Glutamatergic neuron (in vitro differentiated cells): ENCODE measurements at places on chromosomes 7 and 10. TPM values are rescaled to one million over a fixed set of nuclear protein-coding genes. Genes with fewer than 3 reads are reported as not detected.

TPK1 gene
- 2.6 TPM for total RNA-seq

DNA sequence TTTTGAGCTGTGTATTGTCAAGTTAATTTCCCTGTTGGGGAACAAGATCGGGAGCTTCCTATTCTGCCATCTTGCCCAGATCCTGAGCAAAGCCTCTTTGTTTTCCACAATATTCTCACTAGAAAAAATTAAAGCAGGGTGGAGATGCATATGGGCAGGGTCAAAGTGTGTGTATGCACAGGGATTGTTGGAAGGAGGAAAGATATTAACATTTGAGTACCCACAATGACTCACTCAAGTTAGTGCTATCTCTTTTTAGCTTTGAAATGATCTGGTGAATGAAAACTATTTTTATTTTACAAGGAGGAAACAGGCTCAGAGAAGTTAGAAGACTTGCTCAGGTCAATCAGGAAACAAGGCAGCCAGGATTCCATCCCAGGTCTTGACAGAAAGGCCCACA, 6.7 kb upstream of the BTBD16 start:
- no peak for DNase-seq
- peaks cover 21% of the 10 kb centered on the region for H3K4me1 ChIP-seq
- H3K27ac ChIP-seq = peak overlapping the region; percentile 74
- peaks cover 46% of the 10 kb centered on the region for H3K36me3 ChIP-seq

- H3K4me3 ChIP-seq = no peak overlapping the region
- no peaks in the 10 kb centered on the region for H3K4me1 ChIP-seq
- no peak overlapping the region for H3K27ac ChIP-seq
- peaks cover 2% of the 10 kb centered on the region for H3K27me3 ChIP-seq
- no peaks in the 10 kb centered on the region for H3K36me3 ChIP-seq
- DNase-seq = no peak
Measured at GRCh38 chr7:80014511-80014910, 120.1 kb upstream of the GNAI1 start.

VAX1 gene
- 0.27 TPM for total RNA-seq

DNA sequence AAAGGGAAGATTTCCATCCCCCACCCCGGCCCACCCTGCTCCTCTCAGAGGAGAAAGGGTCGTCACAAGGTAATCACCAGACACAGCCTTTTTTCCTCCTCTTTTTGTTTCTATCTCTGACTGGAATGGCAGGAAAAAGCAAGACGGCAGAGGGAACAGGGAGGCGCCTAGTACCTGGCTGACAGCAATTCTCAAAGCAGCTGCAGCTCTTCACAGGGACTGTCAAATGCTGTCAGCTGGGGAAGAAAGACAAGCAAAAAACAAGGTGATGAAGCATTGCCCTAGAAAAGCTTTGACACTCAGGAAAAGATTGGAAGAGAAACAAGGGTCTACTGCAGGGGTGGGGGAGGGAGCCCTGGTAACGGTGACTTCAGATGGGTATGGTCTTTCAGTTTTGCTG, 52.7 kb downstream of the GNA12 start:
- H3K36me3 ChIP-seq = peaks cover 17% of the 10 kb centered on the region
- H3K4me1 ChIP-seq = peaks cover 3% of the 10 kb centered on the region
- DNase-seq = no peak
- no peak overlapping the region for H3K4me3 ChIP-seq

NEUROG3 gene
- not detected for total RNA-seq

GARS1 gene
- total RNA-seq = 511 TPM

GRCh38 chr10:110009736-110010475, 2.1 kb downstream of the ADD3 start:
- no peak overlapping the region for H3K4me3 ChIP-seq
- no peaks in the 10 kb centered on the region for H3K36me3 ChIP-seq
- H3K27ac ChIP-seq = no peak overlapping the region
- no peaks in the 10 kb centered on the region for H3K27me3 ChIP-seq
- DNase-seq = no peak

TUBAL3 gene
- not detected for total RNA-seq

GRID1 gene
- 8.0 TPM for total RNA-seq

DNA sequence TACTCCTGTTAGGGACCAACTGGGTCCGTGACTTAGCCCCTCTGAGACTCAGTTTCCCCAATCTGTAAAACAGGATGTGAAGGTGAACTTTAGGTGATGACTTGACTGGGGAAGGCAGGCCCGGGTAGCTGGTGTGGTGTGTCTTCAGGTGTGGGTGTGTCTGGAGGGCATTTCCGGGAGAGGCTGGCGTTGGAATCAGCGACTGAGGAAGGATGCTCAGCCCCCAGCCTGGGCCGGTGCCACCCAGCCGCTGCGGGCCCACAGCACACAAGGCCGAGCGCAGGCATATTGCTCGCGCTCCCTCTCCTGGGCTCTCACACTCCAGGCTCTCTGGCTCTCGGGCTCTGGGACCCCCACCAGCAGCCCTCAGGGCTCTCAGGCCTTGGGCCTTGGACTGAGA, 31.7 kb upstream of the CNPY1 start:
- no peak overlapping the region for H3K27ac ChIP-seq
- no peaks in the 10 kb centered on the region for H3K36me3 ChIP-seq
- no peak overlapping the region for H3K4me3 ChIP-seq
- DNase-seq = no peak
- peaks cover 2% of the 10 kb centered on the region for H3K27me3 ChIP-seq
- H3K4me1 ChIP-seq = no peaks in the 10 kb centered on the region

GRCh38 chr10:24973163-24973562, 20.8 kb upstream of the PRTFDC1 start:
- H3K4me3 ChIP-seq = no peak overlapping the region
- no peak overlapping the region for H3K27ac ChIP-seq
- no peaks in the 10 kb centered on the region for H3K27me3 ChIP-seq
- no peak for DNase-seq

GRCh38 chr7:158055726-158056510, 531.7 kb downstream of the PTPRN2 start:
- H3K36me3 ChIP-seq = peaks cover 6% of the 10 kb centered on the region
- H3K4me1 ChIP-seq = peaks cover 7% of the 10 kb centered on the region
- no peak for DNase-seq
- H3K4me3 ChIP-seq = no peak overlapping the region
- no peak overlapping the region for H3K27ac ChIP-seq

NRAP gene
- total RNA-seq = not detected

ZNF365 gene
- total RNA-seq = 0.76 TPM

DNA sequence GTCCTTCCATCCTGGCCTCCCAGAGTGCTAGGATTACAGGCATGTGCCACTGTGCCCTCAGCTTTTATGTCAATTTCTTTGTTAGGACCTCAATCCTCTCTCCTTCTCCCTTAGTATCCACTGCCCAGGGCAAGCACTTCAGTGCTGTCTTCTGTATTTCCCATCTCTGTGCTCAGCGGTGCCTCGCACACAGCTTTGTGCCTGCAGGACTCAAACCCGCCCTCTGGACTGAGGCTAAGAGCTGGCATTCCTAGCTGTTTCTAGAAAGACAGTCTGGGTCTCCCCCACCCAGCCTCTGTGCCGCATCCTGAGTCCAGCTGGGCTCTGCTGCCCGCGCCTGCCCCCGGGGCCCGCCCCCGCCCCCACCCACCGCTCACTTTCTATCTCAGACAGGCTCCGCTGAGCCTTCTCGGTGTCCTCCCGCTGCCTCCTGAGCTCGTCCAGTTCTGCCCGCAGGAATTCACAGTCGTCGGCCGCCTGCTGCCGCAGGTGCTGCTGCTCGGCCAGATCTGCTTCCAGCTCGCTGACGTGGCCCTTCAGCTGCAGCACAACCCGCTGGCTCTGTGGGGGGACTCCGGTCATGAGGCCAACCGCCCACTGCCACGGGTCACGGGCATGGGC, 67.3 kb downstream of the SPDYE5 start:
- no peak overlapping the region for H3K4me3 ChIP-seq
- peaks cover 3% of the 10 kb centered on the region for H3K27me3 ChIP-seq
- peaks cover 4% of the 10 kb centered on the region for H3K4me1 ChIP-seq
- DNase-seq = peak; percentile 32
- H3K36me3 ChIP-seq = no peaks in the 10 kb centered on the region

CCL26 gene
- total RNA-seq = not detected

GRCh38 chr10:132884041-132884440, 58.3 kb downstream of the CFAP46 start:
- no peak overlapping the region for H3K4me3 ChIP-seq
- DNase-seq = no peak
- H3K4me1 ChIP-seq = peaks cover 4% of the 10 kb centered on the region
- peaks cover 11% of the 10 kb centered on the region for H3K27me3 ChIP-seq
- no peak overlapping the region for H3K27ac ChIP-seq

PRTFDC1 gene
- total RNA-seq = 14.4 TPM

PAX4 gene
- not detected for total RNA-seq

GRCh38 chr7:12715372-12716133, 28.1 kb downstream of the ARL4A start:
- peak overlapping the region; percentile 91 for H3K27ac ChIP-seq
- peaks cover 15% of the 10 kb centered on the region for H3K4me1 ChIP-seq
- H3K4me3 ChIP-seq = peak overlapping the region; percentile 26
- H3K36me3 ChIP-seq = no peaks in the 10 kb centered on the region
- DNase-seq = peak; percentile 22
- peaks cover 1% of the 10 kb centered on the region for H3K27me3 ChIP-seq

RSPH10B gene
- total RNA-seq = not detected

DNA sequence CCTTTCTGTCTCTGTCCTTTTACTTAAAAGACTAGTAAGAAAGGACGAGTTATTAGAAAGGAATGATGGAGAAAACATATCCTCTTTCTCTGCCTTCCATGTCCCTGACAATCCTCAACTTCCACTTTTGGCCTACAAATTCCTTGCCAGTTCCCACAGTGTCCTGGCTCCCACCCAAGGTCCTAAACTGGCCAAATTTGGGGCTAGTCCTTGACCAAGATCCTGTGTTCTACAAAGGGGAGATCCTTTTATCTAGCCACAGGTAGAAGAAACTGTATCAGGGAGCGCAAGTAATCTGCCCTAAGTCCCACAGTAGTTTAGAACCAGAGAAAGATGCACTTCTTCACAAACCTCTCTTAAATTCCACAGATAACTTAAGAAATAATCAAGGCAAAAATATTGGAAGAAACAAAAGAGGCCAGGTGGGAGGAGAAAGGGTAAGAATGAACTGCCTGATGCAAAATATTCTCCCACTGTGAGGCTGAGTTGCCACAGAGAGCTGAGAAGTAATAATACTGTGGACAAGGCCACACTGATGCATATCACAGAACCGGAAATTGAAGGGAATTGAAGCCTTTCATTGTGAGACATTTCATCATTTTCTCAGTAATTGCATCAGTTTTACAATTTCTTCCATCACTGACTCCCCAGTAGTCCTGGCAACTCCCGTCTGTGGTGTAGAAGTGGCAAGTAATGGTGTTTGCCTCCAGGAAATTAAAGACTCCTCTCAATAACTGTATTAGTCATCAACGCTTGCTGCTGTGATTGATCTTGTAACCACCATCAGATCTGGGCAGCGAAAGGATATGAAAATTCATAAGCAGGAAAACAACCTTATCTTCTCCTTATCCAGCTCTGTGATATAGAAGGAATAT, 47.2 kb downstream of the DNAJC12 start:
- no peaks in the 10 kb centered on the region for H3K27me3 ChIP-seq
- no peak overlapping the region for H3K4me3 ChIP-seq
- no peaks in the 10 kb centered on the region for H3K36me3 ChIP-seq
- no peaks in the 10 kb centered on the region for H3K4me1 ChIP-seq

LRRC4 gene
- 60.0 TPM for total RNA-seq

CRPPA gene
- total RNA-seq = 5.3 TPM

DNA sequence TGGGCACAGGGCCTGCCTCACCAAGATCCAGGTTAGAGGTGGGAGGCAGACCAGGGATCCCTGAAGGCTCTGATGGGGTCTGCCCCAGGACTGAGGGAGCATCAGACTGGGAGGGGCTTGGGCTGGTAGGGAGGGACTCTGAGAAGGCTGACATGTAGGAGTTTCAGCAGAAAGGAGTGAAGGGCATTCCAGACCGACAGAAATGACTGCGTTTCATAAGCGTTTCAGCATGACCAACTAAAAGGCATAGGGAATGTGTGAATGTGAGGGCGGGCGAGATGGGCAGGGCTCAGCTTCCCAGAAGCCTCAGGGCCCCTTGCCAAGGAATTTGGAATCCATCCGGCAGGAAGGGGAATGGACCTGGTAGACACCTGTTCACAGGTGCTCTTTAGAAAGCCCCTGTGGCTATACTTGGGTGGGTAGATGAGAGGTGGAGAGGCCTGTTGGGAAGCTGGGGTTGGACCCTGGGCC, 24.9 kb upstream of the SLC29A3 start:
- H3K27ac ChIP-seq = peak overlapping the region; percentile 5
- peaks cover 5% of the 10 kb centered on the region for H3K36me3 ChIP-seq
- no peak for DNase-seq
- peaks cover 17% of the 10 kb centered on the region for H3K27me3 ChIP-seq
- no peak overlapping the region for H3K4me3 ChIP-seq

GRCh38 chr7:80583901-80584300, 54.5 kb upstream of the CD36 start:
- no peak overlapping the region for H3K4me3 ChIP-seq
- DNase-seq = no peak
- H3K27ac ChIP-seq = no peak overlapping the region
- H3K36me3 ChIP-seq = no peaks in the 10 kb centered on the region

DNA sequence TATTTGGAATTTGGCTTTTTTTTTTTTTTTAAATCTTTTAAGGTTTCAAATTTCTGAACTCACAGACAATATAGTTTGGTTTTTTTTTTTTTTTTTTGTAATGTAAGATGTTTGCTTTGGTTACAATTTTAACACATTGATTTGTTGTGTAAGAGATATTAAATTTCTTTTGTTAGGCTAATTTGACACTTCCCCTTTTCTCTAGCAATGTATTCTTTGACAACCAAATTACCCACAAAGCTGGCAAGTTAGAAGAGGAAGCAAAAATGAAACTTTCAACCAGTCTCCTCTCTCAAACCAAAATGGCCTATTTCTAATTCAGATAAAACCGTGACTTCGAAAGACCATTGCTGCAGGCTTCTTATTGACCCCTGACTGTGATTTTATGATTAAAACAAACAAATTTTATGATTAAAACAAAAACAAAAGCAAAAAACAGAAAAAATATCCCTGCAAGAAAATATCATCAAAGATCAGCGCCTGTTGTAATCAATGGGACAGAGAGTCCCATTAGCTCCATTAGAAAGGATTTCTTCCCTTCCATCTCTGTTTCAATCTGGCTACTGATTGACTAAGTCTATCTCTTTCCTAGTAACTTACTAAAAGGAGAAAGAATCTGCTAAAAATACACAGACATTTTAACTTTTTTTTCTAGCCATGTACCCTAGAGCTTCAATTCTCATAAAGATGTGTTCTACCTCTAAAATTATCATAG, 489.2 kb downstream of the MDFIC start:
- no peak overlapping the region for H3K27ac ChIP-seq
- DNase-seq = no peak
